ENCODE measurements at places on chromosomes 13 and 19.

DNA sequence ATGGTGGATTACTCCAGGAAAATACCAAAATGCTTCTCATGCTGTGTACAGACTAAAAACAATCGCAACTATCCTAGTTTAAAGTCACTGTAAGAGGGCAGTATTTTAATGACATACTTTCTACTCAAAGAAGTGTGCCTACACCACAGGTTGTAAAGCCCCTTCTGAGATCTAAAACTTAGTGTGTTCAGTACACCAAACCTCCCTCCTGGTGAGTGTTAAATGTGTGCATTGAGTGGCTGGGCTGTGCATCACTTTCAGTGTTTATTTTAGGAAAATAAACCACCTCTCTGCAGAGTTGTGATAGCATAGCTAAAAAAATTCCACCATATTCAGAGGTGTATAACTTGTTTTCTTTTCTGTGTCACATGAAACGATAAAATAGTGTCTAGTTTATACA, 263.7 kb downstream of the DACH1 start:
- DNase-seq = no peak

- no peak for DNase-seq
These were observed 33.5 kb downstream of the CLEC17A start for GRCh38 chr19:14616407-14616806.

DNA sequence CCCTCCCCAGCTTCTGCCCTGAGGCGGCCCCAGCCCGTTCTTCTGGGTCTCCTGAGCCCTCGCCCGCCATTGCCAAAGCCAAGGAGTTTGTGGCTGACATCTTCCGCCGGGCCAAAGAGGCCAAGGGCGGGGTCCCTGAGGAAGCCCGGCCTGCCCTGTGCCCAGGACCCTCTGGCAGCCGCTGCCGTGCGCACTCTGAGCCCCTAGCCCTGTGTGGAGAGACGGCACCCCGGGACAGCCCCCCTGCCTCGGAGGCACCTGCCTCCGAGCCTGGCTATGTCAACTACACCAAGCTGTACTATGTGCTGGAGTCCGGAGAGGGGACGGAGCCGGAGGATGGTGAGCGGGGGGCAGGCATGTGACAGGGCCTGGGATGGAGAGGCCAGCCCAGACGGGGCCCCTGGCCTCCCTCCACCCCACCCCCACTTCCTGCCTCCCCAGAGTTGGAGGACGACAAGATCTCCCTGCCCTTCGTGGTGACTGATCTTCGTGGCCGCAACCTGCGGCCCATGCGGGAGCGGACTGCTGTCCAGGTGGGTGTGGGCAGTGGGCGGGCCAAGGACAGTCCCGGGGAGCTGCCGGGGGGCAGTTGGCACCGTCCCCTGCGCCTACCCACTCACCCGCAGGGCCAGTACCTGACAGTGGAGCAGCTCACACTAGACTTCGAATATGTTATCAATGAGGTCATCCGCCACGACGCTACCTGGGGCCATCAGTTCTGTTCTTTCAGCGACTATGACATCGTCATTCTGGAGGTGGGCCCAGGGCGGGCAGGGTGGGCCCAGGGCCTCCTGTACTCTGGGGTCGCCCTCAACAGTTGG, 7.0 kb downstream of the DCAF15 start:
- no peak for DNase-seq

DNA sequence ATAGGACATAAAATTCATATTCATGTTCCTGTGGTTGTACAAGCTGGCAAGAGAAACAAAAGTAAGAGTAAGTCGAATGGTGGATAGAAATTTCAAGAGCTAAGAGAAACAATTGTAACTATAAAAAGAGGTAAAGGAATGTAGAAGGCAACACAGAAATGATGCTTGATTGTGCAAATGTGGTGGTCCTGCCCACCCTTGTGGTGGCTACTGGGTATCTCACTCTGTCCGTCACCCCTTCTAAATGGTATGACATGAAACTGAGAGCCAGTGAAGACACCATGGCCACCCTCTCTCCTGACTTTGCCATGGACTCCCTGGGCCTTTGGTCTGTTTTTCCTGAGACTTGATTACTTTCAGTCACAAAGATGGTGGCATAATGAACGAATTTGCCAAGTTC, 925.9 kb upstream of the SLITRK6 start:
- DNase-seq = no peak

DNA sequence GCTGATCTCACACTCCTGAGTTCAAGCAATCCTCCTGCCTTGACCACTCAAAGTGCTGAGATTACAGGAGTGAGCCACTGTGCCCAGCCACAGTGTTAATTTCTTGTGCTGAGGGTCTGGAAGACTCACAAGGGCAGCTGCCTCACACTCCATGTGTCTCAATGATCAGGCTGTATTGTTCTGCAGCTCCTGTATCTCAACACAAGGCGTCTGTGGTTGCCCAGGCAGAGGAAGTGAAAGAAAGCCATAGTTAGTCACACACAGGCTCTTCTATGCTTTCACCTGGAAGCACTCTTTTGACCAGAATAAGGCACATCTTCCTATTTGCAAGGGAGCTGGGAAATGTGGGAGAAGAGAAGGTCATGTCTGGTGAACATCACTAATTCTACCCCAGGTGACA, 107.3 kb upstream of the ZNF507 start:
- no peak for DNase-seq

GRCh38 chr19:6229216-6229913, 50.4 kb downstream of the MLLT1 start:
- no peak for DNase-seq

DNA sequence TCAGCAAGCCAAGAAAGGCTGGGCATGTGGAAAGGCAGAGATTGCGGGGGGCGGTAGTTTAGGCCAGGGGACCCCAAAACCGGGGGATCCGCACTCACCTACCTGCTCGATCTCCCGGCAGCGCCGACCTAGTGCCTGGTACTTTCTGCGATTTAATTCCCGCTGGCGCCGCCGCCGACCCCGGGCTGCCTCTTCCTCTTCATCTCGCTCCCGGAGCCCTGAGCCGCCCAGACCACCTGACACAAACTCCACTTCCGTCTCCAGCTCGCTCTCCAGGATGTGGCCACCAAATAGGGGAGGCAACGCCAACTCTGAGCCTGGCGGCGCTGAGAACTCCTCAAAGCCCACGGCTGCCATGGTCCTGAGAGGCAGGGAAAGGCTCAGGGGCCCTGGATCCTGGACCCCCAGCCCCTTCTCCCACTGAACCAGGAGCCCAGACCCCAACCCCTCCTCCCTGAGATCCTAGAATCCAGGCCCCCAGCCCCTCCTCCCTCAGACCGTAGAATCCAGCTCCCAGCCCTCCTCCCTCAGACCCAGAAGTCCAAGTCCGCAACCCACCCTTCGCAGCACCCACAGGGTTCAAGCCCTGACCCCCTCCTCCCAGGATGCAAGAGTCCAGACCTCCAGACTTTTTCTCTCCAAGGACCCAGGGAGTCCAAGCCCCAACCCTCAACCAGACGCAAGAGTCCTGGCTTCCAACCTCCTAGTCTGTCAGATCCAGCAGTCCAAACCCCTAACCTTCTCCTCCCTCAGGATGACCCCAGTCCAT, 933 bp downstream of the TFPT start:
- DNase-seq = no peak

DNA sequence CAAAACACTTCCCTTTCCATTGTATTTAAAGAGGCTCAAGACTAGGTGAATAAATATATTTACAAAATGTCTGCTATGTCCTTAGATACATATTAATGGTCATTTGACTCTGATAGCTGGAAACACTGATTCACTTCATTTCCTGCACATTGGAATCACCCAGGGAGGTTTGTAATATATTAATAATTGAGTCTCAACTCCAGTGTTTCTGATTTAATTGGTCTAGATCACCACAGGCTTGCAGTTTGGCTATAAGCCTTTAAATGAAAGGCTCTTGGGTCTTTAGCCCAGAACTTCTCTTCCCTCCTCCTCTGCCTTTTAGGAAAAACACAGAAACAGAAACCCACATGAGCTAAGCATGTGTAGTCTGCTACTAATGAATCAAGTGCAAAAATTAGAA, 378.0 kb downstream of the TBC1D4 start:
- no peak for DNase-seq

- DNase-seq = no peak
These were observed 15.4 kb upstream of the MATK start for GRCh38 chr19:3801412-3802096.

DNA sequence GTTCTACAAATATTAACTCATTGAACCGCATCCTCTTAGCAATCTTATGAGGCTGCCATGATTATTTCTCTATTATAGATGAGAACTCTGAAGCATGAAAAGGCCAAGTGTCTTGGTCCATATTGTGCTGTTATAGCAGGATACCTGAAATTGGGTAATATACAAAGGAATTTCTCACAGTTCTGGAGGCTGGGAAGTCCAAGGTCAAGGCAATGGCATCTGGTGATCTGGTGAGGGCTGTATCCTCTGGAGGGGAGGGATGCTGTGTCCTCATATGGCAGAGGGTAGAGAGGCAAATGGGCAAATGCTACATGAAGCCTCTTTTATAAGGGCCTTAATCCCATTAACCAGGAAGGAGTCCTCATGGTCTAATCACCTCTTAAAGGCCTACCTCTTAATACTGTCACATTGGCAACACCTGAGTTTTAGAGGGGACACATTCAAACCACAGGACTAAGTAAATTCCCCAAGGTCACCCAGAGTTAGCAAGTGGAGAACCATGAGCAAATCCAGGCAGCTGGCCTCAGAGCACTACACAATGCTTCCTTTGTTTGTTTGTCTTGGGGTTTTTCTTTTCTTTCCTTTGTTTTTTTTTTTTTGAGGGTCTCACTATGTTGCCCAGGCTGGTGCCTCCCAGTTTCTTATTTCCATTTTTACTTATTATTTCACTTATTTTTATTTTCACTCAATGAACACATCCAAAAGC, 55.9 kb upstream of the LATS2 start:
- no peak for DNase-seq

- no peak for DNase-seq
These were observed 93.9 kb downstream of the TSHZ3 start for GRCh38 chr19:31255174-31255799.

GRCh38 chr13:99828123-99828522, 143.4 kb downstream of the ZIC5 start:
- DNase-seq = no peak

- DNase-seq = no peak
These were observed 462.2 kb downstream of the FOXO1 start for GRCh38 chr13:40204246-40204645.

- DNase-seq = no peak
These were observed 281.4 kb downstream of the ABCC4 start for GRCh38 chr13:95019886-95020285.
